ENCODE measurements at places on chromosomes 5 and 9.

GRCh38 chr9:123753016-123753415 is 176.9 kb downstream of the DENND1A start:
- DNase-seq: no peak

- DNase-seq: no peak
Measured at GRCh38 chr9:20994486-20994885, 37.0 kb downstream of the HACD4 start.

GRCh38 chr9:127185181-127185580 is 62.7 kb upstream of the ANGPTL2 start:
- no peak for DNase-seq

DNA sequence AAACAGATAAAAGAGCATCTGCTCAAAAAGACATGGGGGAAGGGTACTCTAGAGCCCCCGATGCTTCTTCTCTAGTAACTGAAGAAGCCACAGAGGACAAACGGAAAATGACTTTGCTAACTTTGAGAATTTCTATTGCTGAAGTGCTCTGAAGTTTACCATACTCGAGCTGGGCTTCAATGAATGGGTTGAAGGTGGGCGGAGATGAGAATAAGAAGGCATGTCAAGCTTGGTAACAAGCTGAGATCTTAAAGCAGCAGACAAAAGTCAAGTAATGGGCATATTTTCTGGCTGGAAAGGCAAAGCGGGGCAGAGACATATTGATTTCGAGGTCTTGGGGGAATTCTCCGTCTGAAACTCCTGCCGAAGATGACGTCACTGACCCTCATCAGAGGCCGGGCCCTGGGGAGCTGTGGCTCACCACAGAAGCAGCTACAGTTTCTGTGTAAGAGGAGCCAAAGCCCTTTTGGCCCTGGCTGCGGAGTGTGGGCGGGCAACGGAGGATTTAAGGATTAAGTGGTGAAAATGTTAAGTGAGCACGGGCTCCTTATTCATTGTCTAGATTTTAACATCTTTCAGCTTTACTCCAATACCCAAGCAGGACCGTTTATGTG is 115.8 kb upstream of the SLIT3 start:
- no peak for DNase-seq
